Stimulated activated CD4-positive, alpha-beta T cell treated with anti-CD3 and anti-CD28 coated beads, Interleukin-2, amount 100 ng/mL, for 48 hours (primary cell): ENCODE measurements at places on chromosomes 6 and 20.

- DNase-seq, result no peak
Measured at GRCh38 chr6:71529769-71530168, 241.2 kb downstream of the OGFRL1 start.

DNA sequence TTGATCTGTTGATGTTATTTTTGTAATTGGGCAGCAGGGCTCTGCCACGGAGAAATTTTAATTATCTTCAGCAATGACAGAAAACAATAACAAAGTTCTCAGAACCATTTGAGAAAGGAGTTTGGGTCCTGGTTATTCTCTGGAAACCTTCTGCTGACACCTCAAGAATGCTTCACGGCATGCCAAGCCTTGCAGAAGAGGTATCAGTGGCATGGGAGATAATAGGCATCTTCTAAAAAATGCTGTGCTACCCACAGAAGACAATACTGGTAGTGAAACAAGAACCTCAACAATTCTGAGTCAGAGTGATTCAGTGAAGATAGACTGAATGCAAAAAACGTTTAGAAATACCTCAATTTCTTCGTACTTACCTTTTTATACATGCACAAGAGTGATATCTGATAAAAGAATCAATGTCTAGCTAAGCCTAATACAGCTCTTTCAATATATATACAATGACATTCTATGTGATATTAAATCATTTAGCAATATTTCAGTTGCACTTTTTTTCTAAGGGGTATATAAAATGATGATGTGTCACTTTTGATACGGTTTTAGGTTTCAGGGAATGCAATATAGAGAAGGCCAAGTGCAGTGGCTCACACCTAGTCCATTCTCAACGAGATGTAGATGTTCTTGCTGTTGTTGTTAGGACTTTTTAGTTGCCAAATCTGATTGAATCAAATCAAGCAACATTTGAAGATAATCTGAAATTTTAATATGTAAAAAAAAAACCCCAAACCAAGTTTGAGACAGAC, 110.4 kb upstream of the COL21A1 start:
- DNase-seq, result no peak

DNA sequence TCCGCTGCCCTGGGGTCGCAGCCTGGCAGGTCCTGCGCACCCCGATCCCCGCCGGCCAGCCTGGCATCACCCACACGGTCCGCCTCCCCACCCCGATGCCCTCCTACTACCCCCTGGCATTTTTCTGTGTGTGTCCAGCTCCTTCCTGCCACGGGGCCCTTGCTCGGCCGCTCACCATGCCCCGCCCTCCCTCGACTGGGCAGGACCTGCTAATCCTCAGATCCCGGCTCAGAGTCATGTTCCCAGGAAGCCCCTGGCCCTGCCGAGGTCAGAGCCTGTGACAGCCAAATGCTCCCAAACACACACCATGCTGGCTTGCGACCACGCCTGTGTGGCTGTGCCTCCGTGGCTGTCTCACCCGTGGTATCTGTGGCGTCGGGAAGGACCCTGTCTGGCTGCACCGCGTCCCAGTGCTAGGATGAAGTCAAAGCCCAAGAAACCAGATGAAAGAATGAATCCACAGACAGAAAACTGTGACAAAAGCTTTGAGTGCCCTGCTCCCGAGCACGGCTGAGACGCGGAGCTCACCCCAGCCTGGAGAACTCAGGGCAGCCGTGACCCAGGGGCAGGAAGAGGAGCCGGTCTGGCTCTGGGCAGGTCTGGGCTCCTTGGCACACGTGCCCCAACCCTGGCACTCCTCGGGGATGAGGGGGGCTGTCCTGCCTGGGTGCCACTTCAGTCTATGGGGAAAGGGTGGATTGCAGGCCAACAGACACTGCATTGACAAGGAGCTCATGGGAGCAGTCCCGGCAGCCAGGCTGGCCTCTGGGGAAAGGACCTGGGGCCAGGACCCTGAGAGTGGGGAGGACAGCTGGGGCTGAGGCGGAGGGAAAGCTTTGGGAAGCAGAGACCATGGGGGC, 20.8 kb upstream of the SLCO4A1 start:
- no peak for DNase-seq

DNA sequence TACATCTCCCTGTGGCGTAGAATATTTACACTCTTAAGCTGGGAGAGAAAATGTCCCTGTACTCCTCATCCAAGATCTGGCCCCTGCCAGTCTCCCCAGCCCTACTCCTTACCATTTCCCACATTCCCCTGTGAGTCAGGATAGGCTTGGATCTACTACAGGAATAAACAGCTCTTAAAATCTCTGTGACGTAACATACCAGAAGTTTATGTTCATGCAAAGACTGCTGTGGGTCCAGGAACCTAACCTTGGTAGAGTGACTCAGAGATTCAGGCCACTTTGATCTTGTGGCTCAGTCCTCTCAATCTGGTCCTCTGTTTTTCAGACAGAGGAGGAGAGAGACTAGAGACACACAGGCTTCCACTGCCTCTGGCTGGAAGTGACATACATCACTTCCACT, 38.5 kb upstream of the GPR6 start:
- DNase-seq, result no peak

DNA sequence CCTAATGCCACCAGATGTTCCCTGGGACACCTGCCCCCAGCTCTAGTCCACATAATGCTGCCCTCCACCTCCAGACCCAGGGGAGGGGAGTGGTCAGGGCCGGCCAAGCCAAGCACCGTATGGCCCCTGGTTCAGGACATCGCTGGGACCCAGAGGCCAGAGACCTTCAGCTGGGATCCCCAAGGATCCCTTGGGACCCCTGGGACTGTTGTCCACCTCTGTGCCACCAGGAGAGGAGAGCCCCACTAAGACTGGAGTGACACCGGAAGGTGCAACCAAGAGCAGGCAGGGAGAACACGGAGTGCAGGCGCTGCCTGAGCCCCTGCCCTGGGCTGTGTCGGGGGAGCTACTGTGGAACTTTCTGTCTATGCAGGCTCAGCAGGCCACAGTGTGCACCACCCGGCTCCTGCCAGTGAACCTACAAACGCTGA, 43.6 kb downstream of the CTCFL start:
- no peak for DNase-seq

GRCh38 chr6:41302638-41303037, 16.2 kb upstream of the TREM1 start:
- no peak for DNase-seq

DNA sequence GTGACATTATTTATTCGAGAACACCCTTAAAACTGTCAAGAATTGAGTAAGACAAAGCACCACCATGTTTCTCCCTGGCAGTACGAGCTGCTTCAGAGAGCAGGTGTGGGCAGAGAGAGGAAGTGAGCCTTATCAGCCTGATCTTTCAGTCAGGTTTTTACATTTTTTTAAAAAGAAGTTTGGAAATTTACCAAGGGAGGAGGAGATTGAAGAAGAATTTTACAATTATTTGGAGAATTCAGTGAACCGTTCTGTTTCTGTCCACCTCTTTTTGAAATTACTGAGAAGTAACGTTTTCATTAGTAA, 75.5 kb downstream of the ZDHHC14 start:
- no peak for DNase-seq

GRCh38 chr6:43788301-43788700, 18.3 kb downstream of the VEGFA start:
- DNase-seq, result no peak

GRCh38 chr6:26086211-26086610, 1.0 kb upstream of the HFE start:
- DNase-seq, result no peak

- DNase-seq, result no peak
Measured at GRCh38 chr6:131173680-131174079, 38.4 kb downstream of the AKAP7 start.

DNA sequence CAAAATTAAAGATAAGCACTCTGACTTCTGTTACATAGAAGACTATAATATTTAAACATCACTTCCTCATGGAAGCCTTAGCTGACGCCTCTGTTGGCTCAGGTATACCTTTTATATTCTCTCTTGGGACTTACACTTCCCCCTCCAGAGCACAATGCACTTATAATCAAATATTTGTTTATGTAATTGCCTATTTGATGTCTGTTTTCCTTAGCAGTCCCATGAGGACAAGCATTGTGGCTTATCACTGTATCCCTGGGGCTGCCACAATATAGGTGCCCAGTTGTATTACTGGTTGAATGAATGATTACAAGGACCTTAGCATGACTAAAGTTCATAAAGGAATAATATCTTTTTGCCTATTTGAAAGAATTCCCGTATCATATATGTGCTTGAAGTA, 186.7 kb upstream of the VGLL2 start:
- DNase-seq, result no peak

DNA sequence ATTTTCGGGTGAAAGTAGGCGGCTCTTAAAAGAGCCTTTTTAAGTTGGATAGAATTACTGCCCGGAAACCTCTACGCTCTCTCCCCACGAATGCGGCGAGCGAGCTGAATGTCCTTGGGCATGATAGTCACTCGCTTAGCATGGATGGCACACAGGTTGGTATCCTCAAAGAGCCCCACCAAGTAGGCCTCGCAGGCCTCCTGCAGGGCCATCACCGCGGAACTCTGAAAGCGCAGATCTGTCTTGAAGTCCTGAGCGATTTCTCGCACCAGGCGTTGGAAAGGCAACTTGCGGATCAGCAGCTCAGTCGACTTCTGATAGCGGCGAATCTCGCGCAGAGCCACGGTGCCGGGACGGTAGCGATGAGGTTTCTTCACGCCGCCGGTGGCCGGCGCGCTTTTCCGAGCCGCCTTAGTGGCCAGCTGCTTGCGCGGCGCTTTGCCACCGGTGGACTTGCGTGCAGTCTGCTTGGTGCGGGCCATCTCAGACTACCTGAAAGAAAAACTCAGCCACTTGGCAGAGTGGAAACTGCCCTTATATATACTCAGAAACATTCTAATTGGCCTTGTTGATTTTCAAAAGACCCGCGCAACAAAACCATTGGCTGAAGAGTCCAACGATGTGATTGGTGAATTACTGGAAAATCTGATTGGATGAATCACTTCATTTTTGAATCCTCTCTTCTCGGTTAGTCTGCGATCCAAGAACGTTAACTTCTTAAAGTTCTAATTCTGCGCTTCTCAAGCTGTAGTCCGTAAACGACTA, 93.9 kb upstream of the BTN3A2 start:
- DNase-seq, result peak; percentile 66

DNA sequence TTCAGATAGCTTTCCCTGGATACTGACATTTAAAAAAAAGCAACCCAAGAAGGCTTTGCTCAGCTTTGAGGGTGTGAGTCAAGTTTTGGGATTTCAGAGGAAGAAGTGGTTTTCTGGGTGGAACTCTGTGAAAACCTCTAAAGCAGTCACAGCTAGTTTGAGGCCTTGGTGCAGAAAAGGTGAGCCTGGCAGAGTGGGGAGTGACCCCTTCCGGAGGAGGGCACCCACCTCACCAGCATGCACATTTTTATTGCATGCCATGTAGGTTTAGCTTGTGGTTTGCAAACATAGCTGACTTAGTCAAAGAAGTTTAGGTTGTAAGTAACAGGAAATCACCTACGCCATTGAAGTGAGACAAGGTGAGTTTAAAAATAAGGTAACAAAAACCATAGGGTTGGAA, 146.8 kb upstream of the PMEPA1 start:
- DNase-seq, result no peak

GRCh38 chr6:134550604-134551003, 232.7 kb upstream of the SGK1 start:
- DNase-seq, result no peak

- DNase-seq, result no peak
Measured at GRCh38 chr20:56985066-56985685, 281.3 kb downstream of the BMP7 start.

DNA sequence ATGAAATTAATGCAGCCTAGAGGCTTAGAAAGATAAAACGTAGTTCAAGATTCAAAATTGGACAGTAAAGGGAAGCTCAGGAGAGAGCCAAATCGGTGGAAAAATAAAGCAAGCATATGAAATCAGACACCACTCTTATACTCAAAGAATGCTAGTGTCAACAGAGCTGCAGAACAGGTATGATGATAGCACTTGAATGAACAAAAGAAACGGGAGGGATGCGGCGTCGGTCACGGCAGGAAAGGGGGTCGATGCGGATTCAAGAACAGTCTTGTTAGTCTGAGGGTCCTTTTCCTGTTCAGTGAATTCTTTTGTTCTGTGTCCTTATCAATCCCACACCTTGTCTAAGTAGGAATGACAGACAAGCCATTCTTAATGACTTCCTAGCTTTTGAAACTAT, 114.4 kb downstream of the FOXC1 start:
- no peak for DNase-seq

DNA sequence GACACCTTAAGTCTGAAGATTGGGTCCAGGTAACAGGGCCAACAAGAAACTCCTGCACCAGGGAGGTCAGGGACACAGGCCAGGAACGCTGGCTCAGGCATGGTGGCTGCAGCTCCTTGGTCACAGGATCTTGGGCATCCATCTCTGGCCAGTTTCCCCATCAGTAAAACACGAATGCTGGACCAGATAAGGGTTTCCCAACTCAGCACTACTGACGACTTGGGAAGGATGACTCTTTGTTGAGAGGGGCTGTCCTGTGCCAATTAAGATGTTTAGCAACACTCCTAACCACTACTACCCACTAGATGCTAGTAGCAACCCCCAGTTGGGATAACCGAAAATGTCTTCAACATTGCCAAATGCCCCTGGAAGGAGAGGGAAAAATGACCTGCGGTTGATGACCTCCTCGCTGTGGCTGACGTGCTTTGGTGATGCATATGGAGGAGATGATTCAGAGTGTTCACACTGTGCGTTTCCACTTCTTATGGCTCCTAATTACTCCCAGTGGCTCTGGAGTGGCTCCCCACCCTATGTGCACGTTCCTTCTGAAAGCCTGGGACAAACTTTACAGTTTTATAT, 261.9 kb downstream of the CDH26 start:
- no peak for DNase-seq

DNA sequence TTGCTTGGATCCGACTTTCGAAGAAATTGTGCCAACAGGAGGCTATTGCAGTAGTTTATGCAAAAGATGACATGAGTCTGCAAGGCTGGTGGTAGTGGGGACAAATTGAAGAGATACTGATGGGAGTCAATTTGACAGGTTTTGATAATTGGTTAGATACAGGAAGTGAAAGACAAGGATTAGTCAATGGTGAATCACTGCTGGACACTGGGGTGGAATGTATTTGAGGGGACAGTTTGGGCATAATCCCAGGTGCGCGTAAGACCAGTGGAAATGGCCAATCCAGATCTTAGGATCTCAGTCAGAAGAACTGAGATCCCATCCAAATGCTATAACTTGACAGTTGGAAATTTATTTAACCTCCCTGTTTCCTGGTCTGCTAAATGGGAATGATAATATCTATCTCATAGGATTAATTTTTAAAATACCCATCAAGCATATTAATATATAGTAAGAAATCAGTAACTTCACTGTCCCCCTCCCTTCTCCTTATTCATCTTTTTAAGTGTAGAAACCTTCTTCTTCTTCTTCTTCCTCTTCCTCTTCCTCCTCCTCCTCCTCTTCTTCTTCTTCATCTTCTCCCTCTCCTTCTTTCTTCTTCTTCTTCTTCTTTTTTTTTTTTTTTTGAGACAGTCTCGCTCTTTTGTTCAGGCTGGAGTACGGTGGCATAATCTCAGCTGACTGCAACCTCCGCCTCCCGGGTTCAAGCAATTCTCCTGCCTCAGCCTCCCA, 30.9 kb upstream of the ERVFRD-1 start:
- no peak for DNase-seq
